ENCODE measurements at places on chromosomes 6 and 20.
A peak's percentile ranks its signal among the peaks of the same experiment; 100 is the strongest.

GRCh38 chr6:14598017-14598864, 480.7 kb downstream of the CD83 start:
- DNase-seq: peak; percentile 5

DNA sequence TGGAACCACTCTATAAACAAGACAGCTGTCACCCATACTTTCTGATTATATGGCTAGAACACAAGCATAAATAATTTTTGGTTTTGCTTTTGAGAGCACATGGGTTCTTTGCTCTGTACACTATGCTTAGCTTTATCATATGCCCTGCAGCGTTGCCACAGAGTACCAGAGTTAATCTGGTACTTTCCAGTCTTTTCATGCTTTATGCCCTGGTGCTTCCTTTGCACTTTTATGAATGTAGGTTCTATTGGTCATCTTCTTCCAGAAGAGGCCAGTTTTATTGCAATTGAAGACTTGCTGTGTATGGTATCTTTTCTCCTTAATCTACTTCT, 20.8 kb downstream of the SHLD1 start:
- DNase-seq: no peak

DNA sequence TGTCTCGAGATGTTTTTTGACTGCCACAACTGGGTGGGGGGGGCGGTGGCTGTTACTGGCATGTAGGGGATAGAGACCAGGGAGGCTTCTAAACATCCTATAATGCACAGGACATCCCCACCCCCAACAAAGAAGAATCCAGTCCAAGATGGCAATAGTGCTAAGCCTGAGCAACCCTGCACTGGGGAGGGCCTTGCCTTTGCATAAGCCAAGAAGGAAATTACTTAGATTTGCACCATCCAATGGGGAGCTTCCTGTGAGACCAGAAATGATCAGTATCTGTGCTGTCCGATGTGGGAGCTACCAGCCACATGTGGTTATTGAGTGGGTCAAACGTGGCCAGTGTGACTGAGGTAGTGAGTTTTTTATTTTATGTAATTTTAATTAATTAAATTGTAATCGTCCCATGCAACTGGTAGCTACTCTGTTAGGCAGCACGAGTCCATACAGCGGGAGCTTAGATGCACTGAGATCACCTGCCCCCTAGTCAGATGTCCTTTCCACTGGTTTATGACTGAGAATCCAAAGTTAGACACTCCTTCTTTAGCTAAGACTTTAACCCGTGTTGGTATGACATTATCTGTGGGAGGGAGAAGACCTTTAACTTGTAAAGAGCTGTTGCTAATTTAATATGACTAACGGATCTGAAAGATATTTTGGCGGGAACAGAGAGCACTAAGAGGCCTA, 97.4 kb upstream of the NEDD9 start:
- no peak for DNase-seq

- no peak for DNase-seq
Measured at GRCh38 chr6:144395014-144395413, 109.9 kb downstream of the UTRN start.

DNA sequence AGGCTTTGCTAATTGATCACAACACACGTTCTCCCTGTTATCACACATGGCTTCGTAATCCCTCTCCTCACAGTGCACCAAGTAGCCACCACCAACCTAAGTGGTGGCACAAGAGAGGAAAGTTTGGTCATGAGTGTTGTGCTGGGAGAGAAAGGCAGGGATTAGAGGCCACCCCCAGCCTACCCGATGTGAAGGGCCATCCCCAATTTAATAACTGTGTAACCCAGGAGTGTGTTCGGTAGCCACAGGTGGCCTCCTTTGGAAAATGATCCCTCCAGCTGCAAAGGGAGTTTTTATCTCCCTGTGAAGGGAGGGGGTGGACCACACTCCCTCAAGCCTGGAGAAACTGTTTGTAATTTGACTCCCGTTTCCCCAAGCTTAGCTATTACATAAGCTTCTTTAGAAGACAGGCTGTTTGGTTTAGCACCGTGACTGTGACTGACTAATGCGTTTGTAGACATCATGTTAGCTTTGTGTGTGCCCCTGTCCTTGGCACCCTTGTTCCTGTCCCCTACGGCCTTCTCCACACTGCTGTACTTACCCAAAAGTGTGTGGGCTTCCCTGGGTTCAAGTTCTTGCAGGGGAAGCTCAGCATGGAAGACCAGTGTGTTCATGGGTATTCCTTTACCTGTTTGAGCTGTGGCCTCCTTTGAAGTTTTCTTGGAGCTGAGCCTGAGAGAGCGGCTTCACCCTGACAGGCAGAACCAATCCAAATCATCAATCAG, 20.6 kb downstream of the PPP1R16B start:
- peak; percentile 76 for DNase-seq

DNA sequence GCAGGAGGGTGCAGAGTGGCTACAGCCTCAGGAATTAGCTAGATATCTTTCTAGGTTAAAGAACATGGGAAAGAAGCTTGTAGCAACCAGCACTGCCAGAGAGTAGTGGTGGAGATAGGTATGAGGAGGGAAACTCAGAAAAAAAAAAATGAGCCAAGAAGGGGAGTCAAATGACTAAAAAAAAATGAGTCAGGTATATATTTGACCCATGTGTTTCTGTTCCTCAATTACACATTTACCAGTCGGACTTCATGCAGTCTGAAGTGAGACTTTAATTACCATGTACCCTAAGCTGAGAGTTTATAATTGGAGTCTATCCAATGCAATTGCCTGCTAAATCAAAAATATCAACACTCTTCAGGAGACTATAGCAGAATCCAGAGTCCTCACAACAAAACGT, 964.6 kb downstream of the HACE1 start:
- DNase-seq: no peak

- DNase-seq: no peak
Measured at GRCh38 chr6:159679091-159680077, 13.7 kb downstream of the SOD2 start.

DNA sequence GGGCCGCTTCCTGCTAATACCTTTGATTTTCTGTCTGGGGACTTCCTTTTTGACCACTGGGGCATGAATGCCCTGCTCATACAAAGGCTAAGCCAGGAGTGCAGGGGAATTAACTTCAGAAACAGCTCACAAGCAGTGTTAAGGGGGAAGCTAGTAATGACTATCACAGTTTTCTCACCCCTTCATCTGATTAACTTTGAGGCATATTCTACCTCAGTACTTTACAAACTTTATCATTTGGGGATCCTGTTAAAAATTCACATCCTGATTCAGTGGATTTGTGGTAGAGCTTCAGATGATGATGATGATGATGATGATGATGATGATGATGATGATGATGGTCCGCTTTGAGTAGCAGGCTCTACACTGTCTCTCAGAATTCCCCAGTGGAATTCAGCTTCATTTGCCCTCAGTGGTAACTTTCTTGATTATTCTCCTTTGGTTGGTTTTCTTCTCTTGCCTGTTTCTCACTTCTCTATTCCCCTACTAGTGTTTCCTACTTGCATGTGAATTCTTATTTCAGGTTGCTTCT, 78.4 kb upstream of the TMEM170B start:
- DNase-seq: no peak

DNA sequence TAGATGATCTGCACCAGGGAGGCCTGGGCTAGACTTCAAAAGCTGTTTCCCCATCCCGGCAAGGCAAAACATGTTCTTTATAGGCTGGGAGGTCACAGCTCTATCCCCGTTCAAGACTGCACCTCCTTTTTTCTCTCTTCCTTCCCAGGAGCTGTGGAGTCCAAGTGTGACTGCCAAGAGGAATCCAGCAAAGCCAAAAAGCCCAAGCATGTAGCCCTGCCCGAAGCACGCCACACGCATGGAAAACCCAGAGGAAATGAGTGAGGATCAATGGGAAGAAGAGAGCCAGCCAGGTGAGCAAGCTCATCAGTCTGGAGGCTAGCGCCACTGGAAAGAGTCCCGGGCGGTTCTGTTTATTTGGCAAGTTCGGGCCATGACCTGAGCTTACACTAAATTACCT, 240.4 kb downstream of the PRL start:
- no peak for DNase-seq

DNA sequence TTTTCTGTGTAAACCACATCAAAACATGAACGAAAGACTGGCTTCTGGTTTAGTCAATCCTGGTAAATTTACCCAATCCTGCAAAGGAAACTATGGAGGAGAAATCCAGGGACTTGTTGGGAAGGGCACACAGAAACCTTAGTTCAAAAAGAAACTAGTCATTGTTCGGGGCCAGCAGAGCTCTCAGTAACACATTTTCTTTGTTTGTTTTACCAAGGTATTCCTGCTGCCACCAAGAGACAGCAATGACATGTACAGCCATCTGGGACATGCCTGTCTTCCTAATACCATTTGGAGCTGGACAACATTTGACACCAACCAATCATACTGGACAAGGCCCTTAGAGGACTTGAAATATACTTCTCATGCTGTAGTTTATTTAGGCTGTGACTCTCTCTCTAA, 8.3 kb downstream of the OARD1 start:
- no peak for DNase-seq

DNA sequence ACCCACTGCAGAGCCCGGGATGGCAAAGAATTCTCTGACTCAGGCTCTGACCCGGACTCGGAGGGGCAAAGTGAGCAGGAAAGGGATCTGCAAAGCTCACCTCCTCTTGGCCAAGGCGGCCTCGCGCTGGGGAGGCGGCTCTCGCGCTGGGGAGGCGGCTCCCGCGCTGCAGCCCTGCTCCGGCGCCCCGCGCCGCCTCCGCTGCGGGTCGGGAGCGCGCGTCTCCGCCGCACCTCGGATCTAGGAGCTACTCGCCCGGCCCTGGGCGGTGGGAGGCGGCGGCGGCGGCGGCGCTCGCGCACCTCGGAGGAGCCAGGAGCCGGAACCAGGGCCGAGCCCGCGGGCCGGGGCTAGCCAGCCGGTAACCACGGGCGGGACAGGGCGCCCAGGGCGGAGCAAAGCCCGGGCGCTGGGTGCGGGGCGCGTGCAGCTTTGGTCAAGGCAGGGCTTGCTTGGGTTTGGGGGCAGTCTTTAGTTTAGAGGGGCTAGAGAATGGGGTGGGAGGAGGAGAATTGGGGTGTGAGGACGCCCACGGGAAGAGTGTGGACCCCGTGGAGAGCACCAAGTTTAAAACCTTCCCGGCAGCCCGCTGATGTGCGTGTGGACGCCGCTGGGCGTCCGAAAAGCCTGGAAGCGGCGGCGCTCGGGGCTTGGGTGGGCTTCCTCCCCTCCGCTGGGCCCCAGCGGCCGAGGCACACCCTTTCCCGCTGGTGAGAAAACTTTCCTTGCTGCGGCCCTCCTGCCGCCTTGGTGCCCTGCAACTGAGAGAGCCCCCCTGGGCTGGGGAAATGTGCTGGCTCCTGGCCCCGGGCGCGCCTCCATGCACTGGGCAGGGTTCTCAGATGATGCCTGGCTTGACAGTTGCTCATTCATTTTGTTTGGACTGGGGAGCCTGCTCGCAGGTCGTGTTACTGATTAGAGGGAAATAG, at the start of gene MRAP2:
TSS of gene MRAP2 (plus strand) at position 250 of the 929 bp plus-strand sequence. CDS start 21,547 bp downstream, outside the sequence.
- peak; percentile 23 for DNase-seq

DNA sequence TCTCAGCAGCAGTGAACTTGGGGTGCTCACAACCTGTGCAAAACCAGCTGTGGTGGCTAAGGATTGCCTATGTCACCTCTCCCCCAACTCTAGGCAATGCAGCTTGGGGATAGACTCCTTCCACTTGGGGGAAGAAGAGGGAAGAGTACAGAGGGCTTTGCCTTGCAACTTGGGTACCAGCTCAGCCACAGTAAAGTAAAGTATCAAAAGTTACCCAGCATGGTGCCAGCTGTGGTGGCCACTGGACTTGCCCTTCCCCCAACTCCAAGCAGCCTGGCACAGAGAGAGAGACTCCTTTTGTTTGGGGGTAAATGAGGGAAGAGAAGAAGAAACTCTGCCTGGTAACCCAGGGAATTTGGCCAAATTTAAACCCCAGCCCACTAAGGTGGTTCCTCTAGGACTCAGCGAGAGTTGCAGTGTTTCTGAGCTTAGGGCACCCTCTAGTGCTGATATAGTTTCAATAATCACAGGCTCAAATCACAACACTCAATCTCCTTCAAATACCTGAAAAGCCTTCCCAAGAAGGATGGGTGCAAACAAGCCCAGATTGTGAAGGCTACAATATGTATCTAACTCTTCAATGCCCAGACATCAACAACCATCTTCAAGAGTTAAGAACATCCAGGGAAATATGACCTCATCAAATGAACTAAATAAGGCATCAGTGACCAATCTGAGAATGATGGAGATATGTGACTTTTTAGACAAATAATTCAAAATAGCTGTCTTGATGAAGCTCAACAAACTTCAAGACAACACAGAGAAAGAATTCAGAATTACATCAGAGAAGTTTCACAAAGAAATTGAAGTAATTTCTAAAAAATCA, 7.6 kb upstream of the DEFB129 start:
- DNase-seq: no peak

GRCh38 chr6:119126140-119126539, 47.7 kb upstream of the FAM184A start:
- DNase-seq: no peak

- DNase-seq: peak; percentile 1
Measured at GRCh38 chr6:63636518-63637021, 968 bp downstream of the PHF3 start.

GRCh38 chr6:53290537-53291510, 57.9 kb downstream of the ELOVL5 start:
- DNase-seq: no peak

DNA sequence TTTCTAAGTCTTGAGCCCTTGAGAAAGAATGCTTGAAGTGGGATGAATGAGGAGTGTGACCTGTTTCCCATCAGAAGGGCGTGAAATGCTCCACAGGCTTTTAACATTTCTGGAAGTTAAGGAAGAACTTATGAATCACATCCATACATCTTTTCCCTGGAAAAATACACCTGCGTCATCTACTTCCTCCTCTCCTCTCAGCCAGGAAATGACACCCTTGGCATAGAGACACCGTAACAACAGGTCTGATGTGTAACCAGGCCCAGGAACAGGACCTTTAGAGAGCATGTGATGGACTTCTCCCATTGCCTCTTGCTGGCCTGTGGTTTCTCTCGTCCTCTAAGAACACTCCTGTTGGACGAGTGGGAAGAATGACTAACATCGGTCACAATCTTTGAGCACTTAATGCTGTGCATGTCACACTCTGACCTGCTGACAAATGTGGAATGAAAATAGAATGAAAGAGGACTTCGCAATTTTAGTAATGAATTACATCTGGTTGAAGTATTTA, 28.5 kb upstream of the CITED2 start:
- no peak for DNase-seq

- DNase-seq: no peak
Measured at GRCh38 chr20:35006531-35006971, 50.9 kb downstream of the MYH7B start.

- no peak for DNase-seq
Measured at GRCh38 chr6:45586216-45587171, 208.8 kb upstream of the SUPT3H start.

DNA sequence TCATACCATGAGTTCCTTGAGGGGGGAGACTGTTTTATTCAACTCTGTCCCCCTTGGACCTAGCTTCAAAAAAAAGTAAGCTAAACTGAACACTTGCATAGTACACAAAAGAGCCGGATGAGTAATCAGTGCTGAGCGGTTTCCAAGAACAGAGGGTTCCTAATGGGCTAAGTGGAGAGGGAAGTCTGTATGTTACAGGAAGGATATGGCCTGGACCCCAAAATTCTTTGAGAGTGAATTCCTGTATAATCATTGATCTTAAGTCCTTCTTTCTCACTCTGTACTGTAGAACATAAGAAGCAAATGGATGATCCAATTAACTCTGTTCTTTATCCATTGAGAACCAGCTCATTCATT, 324.7 kb upstream of the CNR1 start:
- DNase-seq: no peak

Data from NCI-H226 (cell line).